Thymus (tissue), 14 donors: ENCODE measurements at places on chromosomes 4 and X. TPM values are rescaled to one million over a fixed set of nuclear protein-coding genes. Genes with fewer than 3 reads are reported as not detected.

DNA sequence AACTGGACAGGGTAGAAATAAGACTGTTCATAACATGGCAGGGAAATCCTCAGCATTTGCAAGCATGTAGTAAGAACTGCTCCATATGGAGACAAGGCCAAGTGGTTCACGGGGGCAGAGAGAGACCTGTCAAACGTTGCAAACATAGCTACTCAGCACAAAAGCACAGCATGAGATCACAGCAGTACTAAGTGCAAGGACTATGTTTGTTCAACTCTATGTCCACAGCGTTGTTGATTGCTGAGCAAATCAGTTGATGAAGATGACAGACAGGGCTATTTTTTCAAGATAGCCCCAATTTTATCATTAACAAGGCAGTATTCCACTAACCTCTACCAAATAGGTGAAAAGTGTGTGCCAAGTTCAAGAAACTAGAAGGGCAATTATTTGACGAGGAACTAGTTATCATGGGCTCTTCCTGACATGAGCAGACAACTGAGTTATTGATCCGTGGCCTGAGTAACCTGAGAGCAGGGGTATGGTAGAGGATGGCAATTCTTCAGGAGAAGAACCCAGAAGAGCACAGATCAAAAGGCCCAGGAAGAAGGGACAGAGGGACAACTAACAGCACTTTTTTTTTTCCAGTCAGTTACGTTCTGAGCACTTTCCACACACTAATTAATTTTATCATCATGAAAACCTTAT lies 57.4 kb downstream of the SPOCK3 start:
- DNase-seq = no peak

- no peak for DNase-seq
Observed at GRCh38 chrX:13013363-13014110, 30.9 kb downstream of the FAM9C start.

Gene GPR101
- total RNA-seq = not detected

- no peak for DNase-seq
Observed at GRCh38 chr4:1403591-1404572, 2.4 kb downstream of the NKX1-1 start.

DNA sequence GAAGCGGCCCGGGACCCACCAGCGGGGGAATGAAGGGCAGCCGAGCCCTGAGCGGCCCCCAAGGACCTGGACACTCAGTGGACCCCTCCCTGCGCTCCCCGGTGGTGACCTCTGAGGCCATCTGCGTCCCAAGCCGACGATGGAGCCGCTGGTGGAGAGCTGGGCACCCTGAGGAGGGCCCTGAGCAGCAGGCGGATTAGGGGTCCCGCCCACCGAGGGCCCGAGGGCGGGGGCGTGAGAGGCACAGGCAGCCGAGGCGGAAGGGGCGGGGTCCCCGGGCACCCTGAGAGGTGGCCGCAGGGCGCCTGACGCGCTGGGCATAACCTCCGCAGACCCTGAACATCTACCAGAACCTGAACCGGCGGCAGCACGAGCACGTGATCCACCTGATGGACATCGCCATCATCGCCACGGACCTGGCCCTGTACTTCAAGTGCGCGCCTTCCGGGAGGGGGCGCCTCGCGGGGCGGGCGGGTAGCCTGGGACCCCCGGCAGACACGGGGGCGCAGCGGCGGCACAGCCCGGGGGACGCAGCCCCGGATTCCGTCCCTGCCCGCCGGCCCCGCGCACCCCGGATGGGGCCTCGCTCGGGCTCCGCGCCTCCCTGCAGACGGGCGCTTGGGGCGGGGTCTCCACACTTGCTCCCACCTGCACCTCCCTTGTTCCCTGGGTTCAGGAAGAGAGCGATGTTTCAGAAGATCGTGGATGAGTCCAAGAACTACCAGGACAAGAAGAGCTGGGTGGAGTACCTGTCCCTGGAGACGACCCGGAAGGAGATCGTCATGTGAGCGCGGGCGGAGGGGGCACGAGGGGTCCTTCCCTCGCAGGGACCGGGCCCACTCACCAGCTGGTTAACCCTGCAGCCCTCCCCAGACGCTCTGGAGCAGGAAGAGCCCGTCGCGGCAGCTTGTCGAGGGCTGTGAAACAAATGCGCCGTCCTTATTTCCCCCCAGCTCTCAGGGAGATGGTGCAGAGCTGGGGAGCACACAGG lies 10.3 kb downstream of the ATP5ME start:
- DNase-seq = no peak

DNA sequence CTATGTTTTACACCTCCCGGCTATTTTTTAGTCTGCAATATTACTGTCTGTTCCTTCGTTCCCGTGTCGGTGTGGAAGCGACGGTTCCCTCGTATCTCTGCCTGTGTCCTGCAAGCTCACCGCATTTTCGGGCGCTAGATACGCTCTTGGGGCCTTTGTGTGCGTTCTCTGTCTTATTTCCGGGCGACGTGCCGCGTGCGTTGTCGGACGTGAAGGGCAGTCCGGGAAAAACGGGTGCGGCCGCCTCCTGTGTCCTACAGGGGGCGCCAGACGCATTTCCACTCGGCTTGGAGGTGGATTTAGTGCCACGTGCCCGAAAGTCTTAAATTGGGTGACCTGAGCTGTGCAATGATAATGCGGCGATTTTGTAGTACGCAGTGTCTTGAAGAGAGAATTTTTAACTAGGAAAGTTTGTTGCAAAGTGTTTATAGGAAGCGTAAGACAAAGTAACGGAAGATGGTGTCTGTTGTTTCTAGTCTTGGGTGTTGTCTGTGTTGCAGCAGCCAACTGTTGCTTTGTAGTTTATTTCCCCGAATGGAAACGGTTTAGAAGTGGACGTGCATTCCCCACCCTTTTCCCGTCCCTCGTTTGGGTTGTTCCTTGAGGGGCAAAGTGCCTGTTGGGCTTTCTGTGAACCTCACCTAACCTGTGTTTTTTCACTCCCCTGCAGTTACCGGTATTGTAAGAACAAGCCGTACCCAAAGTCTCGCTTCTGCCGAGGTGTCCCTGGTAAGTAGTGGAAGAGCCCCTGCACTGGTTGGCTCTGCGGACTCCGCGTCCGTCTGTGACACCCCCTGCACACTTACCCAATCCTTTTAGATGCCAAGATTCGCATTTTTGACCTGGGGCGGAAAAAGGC lies 720 bp downstream of the RPL10 start:
- DNase-seq = peak; percentile 78

DNA sequence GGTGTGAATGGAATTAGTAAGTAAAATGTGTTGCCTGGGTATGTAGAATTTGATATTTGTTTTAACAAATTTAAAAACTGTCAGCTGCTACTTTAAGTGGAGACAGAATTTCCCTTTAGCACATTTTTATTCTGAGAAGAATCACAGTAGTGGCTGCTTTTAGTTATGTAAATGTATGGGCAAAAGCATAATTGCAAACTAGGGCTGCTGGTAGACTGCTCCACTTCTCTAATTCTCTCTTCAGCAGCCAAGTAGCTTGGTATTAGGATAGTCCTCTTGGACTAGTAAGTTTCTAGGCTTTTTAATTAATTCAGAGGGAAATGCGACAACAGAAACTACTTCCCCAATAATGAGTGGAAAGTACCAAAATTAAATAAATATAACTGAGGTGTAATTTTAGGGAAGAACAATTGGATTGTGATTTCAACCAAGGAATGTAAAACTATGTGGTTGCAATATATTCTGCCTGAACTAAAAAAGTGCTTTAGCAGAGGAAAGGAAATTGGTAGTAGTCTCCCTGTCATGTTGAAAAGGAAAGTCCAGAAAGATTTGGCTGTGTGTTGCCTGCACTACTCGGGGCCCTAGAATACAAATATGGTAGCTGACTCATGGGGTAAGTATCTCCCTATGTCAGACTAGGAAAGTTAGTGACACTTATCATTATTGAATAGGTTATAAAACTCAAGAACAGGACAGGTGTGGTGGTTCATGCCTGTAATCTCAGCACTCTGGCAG lies 9.2 kb upstream of the EIF4E start:
- no peak for DNase-seq

GRCh38 chrX:130028196-130028595 lies 45.8 kb downstream of the BCORL1 start:
- DNase-seq = peak; percentile 0

- no peak for DNase-seq
Observed at GRCh38 chr4:143289370-143289769, 47.3 kb upstream of the GAB1 start.

DNA sequence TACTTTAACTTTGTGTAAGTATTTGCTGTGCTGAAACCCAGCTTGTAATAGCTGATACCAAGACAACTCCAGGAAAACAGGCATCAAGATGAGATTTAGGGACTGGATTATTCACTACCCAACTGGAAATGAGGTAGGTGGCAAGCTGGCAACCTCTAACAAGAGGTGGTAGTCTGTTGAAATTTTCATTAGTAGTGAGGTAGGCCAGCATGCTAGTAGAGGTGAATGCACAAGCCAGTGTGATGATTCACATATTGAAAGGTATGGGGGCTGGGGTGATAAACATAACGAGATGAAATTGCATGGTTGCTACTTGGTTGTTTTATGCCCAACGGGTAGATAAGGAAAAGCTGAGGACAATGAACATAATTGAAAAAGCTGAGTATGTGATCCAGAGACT lies 8.5 kb upstream of the TMPRSS11D start:
- no peak for DNase-seq

DNA sequence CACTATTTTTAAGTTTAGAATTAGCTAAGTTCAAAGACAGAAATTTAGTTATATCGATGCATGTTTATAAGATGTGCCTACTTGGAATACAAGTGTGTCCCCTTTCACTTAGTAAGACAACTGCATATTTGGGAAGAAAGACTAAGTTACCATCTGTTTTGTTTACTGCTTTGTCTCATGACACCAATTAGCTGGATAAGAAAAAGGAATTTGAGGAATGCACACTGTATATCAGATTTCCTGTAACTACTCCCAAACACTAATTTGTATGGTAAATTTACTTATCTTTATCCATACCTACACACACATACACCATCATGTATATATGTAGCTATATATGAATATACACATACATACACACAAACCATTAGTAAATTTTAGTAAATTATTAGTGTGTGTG lies 1442.8 kb upstream of the IGFBP7 start:
- no peak for DNase-seq

- DNase-seq = no peak
Observed at GRCh38 chr4:3059943-3060342, 14.4 kb downstream of the HTT-AS start.

GRCh38 chr4:82496349-82496748 lies 65.4 kb downstream of the TMEM150C start:
- DNase-seq = no peak

Gene FGF5
- under 0.01 TPM for total RNA-seq

Gene HOPX
- total RNA-seq = 5.9 TPM
